Effector CD8-positive, alpha-beta T cell (primary cell): ENCODE measurements at places on chromosomes 6 and 20.

DNA sequence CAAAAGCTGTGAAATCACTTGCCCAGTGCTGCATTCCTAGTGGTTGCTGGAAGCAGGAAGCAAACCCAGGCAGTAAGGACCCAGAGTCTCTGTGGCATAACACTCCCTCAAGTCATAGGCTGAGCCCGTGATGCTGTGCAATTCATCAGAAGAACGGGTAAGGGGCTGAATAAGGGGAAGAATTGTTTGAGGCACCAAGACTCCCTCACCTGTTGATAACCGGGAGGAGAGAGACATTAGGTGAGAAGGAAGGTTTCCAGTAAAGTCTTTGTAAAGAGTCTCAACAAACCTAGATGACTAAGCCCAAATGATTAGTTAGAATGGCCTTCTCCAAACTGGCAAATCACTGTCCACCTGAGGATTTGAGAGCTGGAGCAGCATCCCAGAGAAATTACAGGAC lies 18.3 kb downstream of the ENPP3 start:
- no peak for DNase-seq

- DNase-seq, result no peak
Observed at GRCh38 chr20:57560554-57561355, at the start of gene PCK1. Gene PCK1, plus strand, starts transcription at chr20:57561110. Its CDS starts 302 bp downstream, at chr20:57561412.

DNA sequence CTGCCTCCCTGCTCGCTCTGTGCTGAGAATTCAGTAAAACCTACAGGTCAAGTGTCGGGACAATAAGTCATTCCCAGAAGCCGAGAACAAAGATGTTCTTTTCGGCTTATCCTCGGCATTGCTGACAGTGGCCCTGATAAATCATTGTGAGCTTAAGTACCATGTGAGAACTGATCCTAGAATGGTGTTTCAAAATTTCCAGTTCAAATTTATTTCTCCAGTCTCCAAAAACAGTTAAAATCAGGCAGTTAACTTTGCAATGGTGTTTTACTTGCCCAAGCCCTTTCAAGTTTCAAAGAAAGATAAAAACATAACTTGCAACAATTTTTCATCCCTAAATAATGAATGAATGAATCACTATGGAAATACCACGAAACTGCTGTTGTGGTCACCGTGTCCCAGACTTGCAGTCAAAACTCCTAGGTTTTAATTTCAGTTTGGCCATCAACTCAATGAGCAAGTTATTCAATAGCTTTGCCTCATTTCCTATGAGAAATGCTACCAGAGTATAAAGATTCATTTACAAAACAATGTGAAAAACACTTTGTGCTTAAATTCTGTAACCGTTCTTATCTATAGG lies 4.3 kb downstream of the ATP5F1E start:
- DNase-seq, result no peak

DNA sequence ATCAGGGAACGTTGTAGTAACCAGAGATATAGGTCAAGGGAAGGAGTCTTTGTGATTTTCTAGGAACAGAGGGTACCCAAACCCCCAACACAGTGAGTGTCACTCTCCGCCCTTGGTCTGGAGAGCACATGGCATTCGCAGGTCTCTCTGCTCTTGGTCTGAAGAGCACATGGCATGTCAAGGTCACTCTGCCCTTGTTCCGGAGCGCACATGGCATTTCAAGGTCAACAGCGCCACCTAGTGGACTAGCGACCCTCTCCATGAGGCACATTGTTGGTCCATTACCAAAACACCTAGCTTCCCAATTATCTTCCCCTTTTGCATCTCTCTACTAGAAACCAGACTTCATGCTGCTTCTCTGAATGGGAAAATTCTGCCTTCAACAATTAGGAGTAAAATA lies 260.0 kb downstream of the C6orf118 start:
- no peak for DNase-seq

DNA sequence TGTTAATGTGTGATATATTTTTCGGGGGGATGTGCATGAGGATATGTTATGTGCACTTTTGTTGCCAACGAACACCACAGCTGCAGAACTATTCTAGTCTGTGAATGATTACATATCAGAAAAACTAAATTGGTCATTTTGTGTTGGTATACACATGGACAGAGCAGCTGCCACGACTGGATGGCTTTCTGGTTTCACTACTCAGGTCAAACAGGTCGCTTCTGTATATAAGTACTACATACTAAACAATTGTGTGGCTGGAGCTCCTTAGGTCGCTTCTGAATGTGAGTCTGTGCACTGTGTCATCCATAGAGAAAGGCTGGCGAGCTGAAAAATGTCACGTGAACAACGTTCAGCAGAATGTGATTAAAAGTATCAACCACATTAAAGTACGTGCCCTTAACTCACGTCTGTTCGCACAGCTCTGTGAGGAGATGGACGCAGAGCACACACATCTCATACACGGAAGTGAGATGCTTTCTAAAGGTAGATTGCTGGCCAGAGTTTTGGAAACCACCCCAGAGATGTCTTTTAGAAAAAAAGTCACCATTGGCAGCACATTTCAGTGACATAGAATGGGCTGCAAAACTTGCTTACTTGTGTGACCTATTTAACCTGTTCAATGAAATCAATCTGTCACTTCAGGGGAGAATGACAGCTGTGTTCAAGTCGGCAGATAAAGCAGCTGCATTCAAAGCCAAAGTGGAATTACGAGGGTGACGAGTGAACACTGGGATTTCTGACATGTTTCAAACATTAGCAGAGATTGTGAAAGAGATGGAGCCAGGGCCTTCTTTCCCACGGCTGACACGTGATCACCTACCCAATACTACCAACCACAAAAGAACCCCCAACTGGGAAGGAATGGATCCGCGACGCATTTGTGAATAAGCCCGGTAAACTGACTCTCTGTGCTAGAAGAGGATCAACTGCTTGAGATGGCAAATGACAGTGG lies 176.6 kb downstream of the PDE10A start:
- no peak for DNase-seq
